Activated CD8-positive, alpha-beta T cell treated with anti-CD3 and anti-CD28 coated beads for 36 hours (primary cell): ENCODE measurements at places on chromosomes 3 and 15. TPM values are rescaled to one million over a fixed set of nuclear protein-coding genes. Genes with fewer than 3 reads are reported as not detected.

The ADAMTSL3 gene
- total RNA-seq, result not detected

DNA sequence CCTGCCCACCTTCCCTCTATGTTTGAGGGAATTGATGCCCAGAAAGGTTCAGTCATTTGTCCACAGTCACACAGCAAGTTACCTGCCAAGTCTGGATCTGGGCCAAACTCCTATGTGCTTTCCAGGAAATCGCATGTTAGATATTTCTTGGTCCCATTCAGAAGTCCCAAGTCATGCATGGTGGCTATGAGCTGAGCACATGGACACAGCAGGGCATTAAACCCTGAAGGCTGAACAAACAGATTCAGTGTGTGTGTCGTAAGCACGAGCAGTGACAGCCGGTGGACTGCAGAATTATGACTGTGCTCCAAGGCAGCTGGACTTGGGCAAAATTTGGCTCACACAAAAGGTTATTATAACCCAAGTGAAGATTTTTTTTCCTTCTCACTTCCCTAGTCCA is 11.4 kb upstream of the SLC6A6 start:
- DNase-seq, result no peak
- no peak overlapping the region for H3K27ac ChIP-seq
- no peaks in the 10 kb centered on the region for H3K36me3 ChIP-seq
- no peaks in the 10 kb centered on the region for H3K27me3 ChIP-seq

DNA sequence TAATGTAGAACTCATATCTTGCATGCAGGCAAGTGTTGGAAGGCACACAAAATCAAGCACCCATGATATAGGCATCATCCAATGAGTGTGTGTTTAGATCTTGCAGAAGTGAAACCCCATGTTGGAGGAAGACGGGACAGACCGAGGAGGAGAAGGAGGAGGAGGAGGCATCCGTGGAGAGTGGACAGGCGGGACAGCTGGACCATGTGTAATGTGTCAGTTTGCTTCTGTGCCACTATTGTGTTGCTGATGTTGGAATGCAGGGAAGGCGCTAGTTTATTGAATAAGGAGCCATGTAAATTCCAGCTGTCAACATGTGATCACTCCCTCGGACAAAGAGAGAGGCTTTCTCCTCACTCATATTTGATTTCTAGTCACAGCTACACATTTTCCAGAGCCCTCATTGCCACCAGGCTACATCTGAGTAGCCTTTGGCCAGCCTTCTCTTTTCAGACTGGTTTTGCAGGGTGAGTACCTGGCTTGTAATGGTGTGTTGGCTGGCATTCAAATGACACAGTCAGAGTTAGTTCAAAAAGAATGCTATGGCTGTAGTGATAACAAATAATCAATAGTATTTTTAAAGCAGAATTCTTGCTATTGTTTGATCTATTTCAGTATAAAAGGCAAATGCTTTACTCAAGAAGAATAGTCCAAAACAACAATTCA is 1037.6 kb upstream of the NR2F2 start:
- DNase-seq, result no peak
- no peaks in the 10 kb centered on the region for H3K36me3 ChIP-seq
- no peak overlapping the region for H3K4me3 ChIP-seq
- no peak overlapping the region for H3K27ac ChIP-seq

DNA sequence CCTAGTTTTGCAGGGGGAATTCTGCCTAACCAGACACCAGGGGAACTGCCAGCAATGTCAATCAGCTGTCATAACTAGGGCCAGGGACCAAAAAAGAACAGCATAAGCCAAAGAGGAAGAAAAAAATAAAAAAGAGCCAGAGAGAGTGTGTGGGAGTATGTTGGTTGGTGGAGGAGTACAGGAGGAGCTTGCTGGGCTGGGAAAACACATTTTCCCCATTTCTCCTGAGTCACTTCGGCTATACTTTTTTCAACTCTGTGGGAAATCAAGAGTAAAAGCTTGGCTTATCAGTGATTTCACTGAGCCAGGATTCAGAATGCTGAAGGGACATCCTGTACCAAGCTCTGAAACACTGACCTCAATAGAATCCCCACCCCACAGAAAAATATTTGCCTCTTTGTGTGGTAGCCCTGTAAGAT is 144.7 kb upstream of the DPH6 start:
- peaks cover 5% of the 10 kb centered on the region for H3K27me3 ChIP-seq
- H3K4me1 ChIP-seq, result no peaks in the 10 kb centered on the region
- H3K36me3 ChIP-seq, result no peaks in the 10 kb centered on the region
- H3K4me3 ChIP-seq, result no peak overlapping the region
- no peak overlapping the region for H3K27ac ChIP-seq

DNA sequence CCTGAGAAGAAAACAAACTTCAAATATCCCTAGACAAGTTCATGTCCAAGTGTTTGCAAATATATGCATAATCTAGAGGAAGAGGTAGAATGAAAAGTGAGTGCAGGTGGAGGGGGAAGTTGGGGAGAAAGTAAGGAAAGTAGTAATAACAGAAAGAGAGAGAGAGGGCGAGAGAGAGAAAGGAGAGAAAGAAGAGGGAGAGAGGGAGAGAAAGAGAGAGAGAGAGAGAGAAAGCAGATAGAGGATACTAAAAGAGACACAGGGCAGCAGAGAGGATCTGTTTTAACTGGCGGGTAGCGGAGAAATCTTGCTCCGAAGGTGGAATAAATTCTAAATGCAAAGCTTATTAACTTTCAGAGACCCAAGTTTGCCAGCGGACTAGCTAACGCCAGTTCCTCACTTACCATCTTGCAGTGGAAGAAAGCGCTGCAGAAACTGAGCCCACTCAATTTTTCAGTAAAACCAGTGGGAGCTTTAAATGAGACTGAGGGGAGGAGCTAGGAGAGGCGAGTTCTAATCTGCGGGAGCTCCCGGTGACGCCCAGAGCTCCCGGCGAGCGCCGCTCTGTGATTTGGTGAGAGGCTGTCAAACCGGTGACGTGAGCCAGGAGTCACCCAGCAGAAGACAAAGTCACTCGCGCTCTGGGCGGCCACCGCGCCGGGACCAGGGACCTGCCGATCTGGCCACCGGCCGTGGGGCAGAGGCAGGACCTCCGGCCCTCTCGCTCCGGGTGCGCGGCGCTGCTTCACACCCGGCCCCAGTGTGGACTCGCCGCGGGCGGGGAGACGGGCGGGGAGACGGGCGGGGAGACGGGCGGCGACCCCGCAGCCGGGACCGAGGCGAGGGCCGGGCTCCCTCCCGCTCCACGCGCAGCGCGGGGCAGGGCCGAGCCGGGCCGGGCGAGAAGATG is at the start of gene GMNC:
TSS of gene GMNC (minus strand) at position 486 of the 910 bp plus-strand sequence. CDS start at position 407, 79 bp downstream.
- peak within 1 kb of the TSS; percentile 45 for H3K4me3 ChIP-seq
- H3K4me1 ChIP-seq, result peaks cover 7% of the 10 kb centered on the region
- H3K27me3 ChIP-seq, result peaks cover 36% of the 10 kb centered on the region
- no peak within 1 kb of the TSS for H3K27ac ChIP-seq

GRCh38 chr15:60529332-60529731 is 50.4 kb upstream of the ICE2 start:
- H3K27me3 ChIP-seq, result no peaks in the 10 kb centered on the region
- no peak overlapping the region for H3K27ac ChIP-seq
- H3K36me3 ChIP-seq, result peaks cover 29% of the 10 kb centered on the region
- DNase-seq, result no peak
- H3K4me3 ChIP-seq, result no peak overlapping the region
